NCI-H2029 (cell line): ENCODE measurements at places on chromosomes 6 and 20.

- DNase-seq, result no peak
Observed at GRCh38 chr6:54188846-54189245, 77.6 kb downstream of the MLIP start.

DNA sequence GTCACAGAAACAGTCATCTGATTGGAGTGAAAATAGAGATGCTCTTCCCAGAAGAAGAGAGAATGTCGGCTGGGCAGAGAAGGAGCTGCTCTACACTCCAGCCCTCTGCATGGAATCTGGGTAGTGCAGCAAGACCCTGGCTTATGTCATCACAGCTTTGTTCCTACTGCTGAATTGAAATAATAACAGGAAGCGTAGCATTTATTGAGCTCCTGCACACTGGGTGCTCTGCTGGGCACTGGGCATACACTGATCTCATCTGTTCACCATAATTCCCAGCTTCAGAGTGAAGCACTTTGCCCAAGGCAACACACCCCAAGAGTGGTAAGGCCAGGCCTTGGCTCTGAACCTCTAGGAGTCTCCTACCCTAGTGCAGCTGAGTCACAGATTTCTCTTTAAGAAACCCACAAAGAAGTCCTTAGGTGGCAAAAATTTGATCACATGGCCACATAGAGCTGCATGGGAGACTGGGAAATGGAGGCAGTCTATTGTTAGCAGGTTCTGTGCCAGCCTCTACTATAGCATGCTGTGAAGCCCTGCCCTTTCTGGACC lies 3.9 kb upstream of the SDCBP2 start:
- DNase-seq, result no peak

GRCh38 chr20:47535088-47535487 lies 33.4 kb downstream of the NCOA3 start:
- DNase-seq, result no peak

DNA sequence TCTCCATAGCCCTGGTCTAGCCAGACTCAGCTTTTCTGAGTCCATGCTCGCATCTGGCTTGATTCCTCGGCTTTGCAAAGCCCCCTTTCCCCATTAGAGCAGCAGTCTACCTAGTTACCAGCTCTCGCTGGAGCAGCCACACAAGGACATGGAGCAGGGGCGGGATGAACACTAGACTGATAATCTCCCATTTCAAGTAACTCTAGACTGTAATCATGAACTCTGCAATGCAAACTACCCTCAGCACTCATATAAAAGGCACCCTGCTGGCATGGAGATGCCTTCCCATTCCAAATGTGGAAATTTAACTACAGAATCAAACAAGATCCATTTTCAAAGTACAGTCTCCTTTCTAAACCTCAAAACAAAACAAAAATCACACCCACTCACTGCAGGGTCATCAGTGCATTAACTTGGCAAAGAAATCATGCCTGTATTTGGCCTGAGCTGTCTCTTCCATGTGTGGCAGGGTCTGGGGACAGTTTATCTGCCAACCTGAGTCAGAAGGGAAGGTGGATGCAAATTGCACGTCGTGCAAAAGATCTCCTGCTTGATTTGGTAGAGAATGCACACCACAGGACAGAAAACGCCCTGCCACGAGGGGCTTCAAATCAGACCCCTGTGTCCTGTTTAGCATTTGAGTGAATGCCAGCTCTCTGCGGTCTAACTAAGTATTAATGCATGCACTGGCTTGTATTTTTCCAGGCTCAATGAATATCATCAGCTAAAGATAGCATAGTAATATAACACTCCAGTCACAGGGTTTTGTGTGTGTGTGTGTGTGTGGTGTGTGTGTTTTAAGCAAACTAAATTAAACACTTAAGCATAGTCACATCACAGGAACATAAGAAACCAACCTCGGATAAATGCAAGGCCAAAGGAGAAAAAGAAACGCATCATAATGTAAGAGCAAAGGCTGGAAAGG lies 85.3 kb downstream of the MYLK4 start:
- no peak for DNase-seq

- DNase-seq, result no peak
Observed at GRCh38 chr6:894274-894673, 201.3 kb upstream of the EXOC2 start.

- no peak for DNase-seq
Observed at GRCh38 chr6:79249136-79249535, 14.7 kb upstream of the HMGN3 start.

DNA sequence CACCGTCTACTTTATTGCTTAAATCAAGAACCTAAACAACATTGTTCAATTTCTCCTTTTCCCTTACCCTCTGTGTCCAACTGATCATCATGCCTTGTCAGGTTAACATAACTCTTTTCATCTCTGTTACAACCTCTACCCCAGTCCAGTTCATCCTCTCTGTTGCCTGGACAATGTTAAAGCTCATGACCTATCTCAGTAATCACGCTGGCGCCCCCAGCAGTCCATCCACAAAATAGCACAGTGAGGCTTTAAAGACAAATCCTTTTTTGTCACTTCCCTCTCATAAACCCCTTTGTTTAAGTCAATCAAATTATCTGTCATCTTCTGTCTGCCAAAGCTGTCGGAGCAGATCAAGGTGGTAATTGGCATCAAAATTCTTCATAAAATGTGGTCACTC lies 140.1 kb downstream of the QKI start:
- no peak for DNase-seq

- no peak for DNase-seq
Observed at GRCh38 chr6:13761361-13762036, 49.9 kb upstream of the RANBP9 start.

DNA sequence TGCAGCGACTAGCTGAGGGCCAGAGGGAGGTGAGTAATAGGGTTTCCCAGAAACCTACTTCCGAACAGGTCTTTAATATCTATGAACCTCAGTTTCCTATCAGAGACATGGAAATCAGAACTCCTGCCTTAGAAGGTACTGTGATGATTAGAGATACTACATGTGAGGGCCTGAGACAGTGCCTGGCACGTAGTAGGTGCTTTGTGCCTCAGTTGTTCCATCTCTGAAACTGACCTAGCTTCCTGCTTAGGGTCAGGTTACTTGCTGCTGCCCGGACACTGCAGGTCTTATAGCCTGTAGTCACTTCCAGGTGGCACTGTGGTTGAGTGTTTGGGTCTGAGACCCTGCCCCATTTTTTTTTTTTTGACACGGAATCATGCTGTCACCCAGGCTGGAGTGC lies 20.9 kb downstream of the RAB44 start:
- DNase-seq, result no peak

DNA sequence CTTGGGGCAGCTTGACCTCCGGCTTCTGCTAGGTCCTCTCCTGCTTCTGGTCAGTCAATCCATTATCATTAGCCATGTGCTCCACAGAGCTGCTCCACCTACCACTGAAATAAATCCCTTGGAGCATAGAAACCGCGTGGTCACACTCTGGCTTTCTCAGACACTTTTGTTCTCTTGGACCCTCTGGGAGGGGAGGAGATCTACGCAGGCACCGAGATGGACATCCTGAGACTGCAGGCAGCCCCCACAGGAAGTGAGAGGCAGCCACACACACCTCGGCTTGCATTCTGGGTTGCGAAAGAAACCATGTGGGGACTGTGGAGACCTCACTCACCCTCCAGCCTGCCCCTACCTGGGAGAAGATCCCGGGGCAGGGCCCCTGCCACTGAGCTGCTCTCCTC lies 79.5 kb downstream of the FYN start:
- no peak for DNase-seq

DNA sequence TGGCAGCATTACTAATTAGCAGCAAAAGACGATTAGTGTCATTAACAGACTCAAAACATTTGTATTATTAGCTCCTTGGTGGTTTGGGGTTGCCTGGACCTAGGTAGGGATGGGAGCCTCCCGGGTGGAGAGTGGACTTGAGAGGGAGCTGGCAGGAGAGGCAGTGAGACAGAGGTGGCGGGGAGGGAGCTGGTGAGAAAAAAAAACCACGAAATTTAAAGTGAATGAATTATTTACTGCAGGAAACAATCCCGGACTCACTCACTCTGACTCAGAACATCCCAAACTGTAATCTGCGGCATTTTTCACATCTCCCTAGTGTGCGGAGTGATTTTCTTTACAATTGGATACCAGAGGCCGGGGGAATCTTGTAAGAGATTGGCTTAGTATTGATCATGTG lies 14.3 kb upstream of the CDH22 start:
- DNase-seq, result no peak
